NCI-H2107 (cell line): ENCODE measurements at places on chromosomes 12 and 14.

DNA sequence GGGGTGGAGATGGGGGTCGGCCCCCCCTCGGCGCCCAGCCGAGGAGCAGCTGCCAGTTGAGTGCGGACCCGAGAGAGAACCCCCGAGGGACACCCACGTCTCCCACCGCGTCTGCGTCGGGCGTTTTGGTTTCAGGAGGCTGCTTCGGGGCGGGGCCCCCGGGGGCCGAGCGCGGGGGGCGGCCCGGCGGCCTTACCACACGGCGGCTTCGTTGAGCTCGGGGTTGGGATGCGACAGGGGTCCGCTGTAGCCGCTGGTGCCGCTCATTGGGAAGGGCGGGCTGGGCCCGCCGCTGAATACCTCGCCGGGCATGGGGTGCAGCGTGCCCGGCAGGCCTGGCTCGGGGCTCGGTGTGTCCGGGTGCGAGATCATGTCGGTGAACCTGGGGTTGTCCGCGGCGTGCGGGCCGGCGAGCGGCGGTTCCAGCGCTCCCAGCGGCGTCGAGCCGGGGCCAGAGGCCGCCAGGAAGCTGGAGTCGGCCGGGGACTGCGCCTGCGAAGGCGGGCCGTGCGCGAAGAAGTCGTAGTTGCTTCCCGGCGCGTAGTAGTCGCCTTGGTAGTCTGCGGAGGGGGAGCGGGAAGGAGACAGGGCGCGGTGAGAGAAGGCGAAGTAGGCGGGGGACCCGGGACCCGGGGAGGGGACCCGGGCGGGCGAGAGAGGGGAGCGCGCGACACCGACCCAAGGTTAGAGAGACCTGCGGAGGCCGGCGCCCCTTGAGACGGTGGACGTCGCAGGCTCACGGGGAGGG, 8.5 kb downstream of the LHX5 start:
- no peak for DNase-seq

DNA sequence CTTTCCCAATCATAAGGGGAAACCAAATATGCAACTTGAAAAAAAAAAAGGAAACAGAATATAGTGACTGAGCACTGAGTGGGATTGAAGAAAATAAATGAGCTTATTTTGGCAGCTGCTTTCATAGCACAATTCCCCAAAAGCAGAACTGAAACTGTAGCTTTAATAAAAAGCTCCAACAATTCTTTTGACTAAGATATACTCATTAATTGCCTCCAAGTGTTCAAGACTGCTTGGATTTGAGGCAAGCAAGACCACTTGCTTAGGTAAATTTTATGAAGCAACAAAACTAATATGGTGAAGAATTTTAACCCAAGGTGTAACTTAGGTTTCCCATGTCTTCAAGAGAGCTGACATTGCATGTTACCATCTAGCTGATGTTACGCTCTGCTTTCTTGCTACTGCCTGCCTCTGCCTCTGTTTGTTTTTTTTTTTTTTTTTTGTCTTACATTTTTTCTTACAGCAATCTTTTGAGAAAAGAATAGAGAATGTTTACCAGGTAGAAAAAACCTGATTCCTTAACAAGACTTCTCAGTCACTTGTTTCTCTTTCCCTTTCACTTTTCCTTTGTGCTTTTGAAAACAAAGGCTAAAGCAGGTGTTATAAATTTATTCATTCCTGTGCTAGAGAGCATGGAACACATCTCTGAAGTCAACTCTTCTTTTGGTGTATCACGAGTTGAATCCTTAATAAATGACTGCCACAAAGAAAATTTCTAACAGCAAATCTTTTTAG, 134.4 kb downstream of the BCAT1 start:
- no peak for DNase-seq

DNA sequence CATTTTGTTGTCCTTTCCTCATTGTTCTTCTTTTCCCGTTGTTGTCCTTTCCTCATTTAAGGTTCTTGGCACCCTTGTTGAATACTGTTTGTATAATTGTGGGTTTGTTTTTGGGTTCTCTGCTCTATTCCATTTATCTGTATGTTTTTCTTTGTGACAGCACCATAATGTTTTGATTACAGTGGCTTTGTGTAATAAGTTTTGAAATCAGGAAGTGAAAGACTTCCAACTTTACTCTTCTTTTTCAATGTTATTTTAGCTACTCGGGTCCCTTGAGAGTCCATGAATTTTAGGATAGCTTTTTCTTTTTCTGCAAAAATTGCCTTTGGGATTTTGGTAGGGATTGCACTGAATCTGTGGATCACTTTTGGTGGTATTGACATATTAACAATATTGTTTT, 28.1 kb downstream of the ETNK1 start:
- DNase-seq: no peak

GRCh38 chr14:91144425-91145145, 30.7 kb downstream of the DGLUCY start:
- DNase-seq: no peak

DNA sequence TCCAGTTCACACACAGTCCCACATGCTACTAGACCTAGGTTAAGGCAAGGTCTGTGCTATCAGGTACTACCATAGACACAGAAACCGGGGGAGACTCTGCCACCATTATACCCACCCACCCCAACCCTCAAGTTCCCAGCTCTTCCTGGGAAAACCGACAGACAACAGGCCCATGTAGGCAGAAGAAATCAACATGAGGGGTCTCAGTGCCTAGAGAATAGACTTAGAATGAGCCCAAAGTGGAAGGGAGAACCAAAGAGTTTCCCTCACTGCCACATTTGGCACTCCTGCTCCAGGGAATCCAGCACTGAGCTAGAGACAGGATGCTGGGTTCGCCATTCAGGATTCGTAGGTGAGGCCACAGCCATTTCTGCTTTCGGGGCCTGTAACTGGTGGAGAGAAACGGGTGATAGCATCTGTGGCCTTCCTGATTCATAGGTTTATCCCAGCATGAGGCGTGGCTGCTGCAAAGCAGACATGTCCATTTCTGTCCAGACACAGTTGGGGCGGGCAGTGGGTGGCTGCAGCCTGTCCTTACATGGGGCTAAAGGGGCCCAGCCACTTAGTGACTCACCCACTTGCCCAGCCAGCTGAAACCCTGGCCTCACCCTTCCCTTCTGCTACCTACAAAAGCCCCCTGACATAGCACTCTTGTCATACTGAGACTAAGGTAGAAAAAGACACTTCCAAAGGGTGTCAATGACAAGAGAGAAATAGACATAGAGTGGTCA, 69.4 kb downstream of the IRF2BPL start:
- no peak for DNase-seq

DNA sequence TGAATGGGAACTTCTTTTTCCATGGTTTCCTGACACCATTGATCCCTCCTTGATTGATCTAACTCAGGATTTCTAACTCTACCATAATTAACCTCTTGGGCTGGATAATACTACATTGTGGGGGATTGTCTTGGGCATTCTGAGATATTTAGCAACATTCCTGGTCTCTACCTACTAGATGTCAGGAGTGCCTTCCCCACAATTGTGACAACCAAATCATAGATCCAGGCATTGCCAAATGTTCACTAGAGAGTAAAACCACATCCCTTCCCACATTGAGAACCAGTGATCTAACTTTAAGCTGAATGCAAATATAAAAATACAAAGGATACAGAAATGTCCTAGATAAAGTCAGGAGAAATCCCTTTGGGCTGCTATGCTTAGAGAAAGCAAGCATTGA, 36.9 kb upstream of the CCDC198 start:
- DNase-seq: no peak

- no peak for DNase-seq
Observed at GRCh38 chr14:92368001-92368400, 45.0 kb downstream of the SLC24A4 start.

- DNase-seq: no peak
Observed at GRCh38 chr14:99852578-99852977, 59.4 kb downstream of the EML1 start.

- no peak for DNase-seq
Observed at GRCh38 chr12:2075508-2076195, 22.9 kb downstream of the CACNA1C start.

- no peak for DNase-seq
Observed at GRCh38 chr12:66065641-66066136, 64.9 kb downstream of the LLPH start.

DNA sequence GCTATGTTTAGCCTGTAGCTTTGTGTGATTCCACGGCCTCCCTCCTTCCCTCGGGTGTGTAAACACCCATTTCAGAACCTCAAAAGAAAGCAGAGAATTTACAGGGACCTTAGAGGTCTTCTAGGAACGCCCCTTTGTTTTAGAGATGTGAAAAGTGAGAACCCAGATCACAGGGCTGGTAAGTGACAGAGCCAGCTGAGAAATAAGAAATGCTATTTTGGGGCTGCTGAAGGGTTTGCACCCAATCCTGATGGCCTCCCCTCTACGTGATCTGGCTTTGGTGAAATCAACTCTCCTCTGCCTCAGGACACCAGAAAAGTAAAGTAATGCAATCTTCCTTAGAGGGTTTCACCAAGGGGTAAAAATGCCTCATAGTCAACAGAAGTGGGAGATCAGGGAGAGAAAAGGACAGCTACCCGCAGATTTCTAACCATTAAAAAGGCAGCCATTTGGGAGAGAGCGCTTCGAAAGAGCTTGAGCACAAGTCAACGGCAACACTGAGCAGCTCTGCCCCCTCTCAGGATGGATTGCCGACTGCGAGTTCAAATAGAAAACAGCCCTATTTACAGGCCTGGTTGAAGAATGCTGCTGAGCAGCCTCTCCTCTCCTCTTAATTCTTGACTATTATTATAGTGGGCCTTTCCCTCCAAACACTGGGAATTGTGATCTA, 78.5 kb upstream of the RASSF3 start:
- DNase-seq: no peak

DNA sequence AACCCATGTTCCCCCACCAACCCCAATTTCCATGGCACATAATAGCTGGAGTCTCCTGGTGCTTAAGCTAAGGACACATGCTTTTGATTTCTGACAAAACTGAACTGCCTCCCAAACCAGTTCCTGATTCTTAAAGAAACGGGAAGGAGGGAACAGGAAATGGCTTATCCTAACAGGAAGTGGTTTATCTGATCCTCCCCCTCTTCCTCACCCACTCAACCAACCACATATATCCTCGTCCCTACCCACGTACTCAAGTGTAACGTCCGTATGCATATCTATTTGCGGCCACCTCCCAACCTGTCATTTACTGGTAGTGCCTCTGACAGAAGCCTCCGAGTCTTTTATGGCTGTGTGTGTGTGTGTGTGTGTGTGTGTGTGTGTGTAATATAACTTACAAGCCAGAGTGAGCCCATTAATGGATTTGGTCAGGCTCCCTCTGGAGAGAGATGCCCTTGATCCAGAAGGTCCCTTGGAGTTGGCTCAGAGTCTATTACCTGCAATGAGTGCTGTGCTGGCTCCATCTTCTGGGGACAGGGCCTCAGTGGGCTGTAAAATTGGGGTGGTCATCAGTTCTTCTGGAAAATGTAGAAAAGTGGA, 7.7 kb downstream of the DAZAP2 start:
- DNase-seq: no peak

- DNase-seq: no peak
Observed at GRCh38 chr12:4068981-4069669, 195.9 kb upstream of the PARP11 start.

GRCh38 chr12:24746006-24746671, 202.8 kb downstream of the BCAT1 start:
- DNase-seq: no peak

- no peak for DNase-seq
Observed at GRCh38 chr14:74952697-74953484, 2.5 kb downstream of the PGF start.

- no peak for DNase-seq
Observed at GRCh38 chr12:79959484-79959883, 24.6 kb upstream of the PPP1R12A start.

DNA sequence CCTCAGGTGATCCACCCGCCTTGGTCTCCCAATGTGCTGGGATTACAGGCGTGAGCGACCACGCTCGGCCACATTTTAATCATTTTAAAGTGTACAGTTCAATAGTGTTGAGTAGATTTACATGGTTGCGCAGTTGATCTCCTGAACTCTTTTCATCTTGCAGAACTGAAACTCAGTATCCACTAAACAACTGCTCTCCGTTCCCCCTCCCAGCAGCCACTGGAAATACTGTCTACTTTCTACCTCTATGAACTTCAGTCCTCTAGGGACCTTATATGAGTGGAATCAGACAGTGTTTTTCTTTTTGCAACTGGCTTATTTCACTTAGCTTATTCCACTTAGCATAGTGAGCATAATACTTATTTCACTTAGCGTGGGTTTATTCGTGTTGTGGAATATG, 53.7 kb downstream of the KCTD10 start:
- no peak for DNase-seq

DNA sequence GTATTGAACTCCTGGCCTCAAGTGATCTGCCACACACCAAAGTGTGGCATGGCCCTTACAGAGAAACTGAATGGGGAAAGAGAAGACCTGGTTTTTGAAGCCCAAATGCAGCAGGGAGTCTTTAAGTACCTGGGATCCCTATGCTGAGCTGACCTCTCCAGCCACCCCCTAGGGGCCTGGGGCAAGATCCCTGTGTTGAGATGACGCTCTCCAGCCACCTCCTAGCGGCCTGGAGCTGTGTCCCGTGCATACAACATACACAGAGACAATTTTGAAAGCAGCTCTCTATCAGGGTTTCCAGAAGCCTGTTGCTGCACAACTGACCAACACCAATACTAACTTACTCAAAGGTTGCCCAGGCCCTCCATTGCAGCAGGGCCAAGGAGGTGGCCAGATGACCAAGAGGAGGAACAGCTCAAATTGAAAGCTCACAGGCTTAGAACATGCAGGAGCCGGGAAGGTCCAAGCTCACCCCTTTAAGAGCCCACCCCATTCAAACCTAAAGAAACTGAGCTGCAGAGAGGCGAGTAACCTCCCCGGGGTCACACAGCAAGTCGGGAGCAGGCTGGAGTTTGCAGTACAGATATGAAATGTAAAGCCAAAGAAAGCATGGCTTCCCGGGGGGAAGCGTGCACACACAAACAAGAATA, 31.5 kb downstream of the TTC7B start:
- DNase-seq: no peak

DNA sequence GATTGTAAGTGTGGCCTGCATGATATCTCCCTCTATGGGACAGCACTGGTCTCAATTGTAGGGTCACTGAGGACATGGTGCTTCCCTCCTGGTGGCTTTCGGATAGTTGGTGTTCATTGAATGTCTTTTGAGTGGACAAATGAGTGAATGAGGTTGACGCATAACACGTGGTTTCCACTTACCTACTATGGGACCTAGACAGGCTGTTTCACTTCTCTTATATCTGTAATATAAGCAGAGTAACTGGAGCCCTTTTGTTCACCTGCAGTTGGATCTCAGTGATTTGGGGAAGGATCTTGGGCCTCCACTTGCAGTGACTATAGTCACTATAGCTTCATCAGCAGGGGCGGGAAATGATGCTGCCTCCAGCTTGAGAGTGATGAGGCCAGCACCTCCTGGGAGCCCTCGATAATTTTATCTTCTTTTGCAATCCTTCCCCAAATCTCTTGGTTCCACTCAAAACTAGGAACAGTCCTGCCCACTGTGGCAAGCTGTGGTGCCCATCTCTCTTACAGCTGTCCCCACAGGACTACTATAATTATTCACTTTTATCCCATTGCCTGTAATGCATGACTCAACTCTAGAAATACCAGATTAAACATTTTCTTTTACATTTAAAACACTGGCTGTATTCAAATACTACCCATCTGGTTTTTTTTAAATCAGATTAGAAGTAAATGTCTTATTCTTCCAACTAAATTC, 242.9 kb downstream of the CHST11 start:
- no peak for DNase-seq
